CD4-positive, alpha-beta T cell treated with Interleukin-10 for 1 hour (primary cell): ENCODE measurements at places on chromosomes 7 and 10.
A peak's percentile ranks its signal among the peaks of the same experiment; 100 is the strongest.

GRCh38 chr10:3776796-3777571 is 8.0 kb downstream of the KLF6 start:
- peak; percentile 86 for DNase-seq

DNA sequence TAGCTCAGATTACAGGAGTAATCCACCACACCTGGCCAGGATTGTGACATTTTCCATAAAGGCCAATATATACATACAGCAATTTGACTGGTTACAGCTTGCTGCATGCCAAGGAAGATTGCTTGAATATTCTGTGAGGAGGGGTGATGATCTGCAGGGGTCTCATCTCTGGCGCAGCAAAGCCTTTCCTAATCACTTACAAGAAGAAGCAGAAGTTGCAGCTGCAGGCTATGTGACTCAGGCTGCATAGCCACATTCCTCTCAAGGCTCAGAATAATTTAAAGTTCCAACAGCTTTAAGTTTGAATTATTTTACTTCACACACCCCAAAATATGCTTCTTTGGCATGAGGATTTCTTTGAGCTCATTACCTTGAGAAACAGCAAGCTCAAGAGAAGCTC is 11.4 kb upstream of the RASGEF1A start:
- DNase-seq, result no peak

DNA sequence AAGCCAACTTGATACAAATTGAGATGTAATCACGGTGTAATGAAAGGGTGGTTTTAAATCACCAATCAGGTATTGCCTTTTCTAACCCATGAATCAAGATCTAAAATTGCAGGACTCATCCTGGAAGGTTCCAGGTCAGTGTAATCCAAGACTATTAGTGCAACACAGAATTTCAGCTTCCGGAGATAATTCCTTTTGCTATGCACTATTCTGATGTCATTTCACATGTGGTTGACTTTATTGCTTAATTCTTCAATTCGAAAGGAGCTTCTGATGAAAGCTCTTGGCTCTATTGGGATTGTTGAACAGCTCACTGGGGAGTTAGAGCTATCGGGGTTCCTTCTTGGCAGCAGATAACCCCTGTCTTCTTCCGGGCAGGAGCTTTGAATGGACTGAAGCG is 147.4 kb upstream of the INSYN2A start:
- DNase-seq, result no peak

GRCh38 chr10:63707254-63707910 is 186.2 kb downstream of the REEP3 start:
- DNase-seq, result peak; percentile 7

DNA sequence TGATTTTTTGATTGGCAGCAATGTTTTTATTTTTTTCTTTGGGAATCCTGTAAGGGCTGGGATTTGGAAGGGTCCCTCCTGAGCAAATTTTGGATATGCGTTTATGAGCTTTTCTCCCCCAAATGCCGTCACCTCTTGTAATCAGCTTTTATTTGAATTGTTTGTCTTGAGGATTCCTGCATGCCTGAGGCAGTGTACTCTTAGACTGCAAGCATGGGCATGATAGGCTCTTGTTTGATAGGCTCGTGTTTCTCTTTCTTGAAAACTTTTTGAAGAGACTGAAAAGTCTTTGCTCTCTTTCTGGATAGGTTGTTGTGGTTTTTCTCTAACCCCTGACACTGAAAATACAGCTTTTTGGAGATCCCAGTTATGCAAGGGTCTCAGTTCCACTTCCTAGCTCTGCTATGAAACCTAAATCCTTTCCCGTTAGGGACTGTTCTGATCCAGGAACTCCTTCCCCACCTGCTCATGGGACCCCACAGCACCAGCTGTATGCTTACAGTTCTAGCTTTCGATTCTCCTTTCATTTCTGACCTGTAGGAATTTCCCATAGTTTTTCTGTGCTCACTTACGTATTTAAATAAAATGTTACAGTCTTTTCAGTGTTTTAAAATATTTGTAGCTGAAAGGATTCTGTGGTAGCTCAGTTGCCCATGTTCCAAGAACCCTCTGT is 17.2 kb downstream of the TSPAN13 start:
- no peak for DNase-seq

GRCh38 chr7:64890761-64891362 is 12.2 kb upstream of the ZNF273 start:
- DNase-seq, result no peak

- no peak for DNase-seq
These were observed 424.9 kb upstream of the AUTS2 start for GRCh38 chr7:69173341-69173740.

DNA sequence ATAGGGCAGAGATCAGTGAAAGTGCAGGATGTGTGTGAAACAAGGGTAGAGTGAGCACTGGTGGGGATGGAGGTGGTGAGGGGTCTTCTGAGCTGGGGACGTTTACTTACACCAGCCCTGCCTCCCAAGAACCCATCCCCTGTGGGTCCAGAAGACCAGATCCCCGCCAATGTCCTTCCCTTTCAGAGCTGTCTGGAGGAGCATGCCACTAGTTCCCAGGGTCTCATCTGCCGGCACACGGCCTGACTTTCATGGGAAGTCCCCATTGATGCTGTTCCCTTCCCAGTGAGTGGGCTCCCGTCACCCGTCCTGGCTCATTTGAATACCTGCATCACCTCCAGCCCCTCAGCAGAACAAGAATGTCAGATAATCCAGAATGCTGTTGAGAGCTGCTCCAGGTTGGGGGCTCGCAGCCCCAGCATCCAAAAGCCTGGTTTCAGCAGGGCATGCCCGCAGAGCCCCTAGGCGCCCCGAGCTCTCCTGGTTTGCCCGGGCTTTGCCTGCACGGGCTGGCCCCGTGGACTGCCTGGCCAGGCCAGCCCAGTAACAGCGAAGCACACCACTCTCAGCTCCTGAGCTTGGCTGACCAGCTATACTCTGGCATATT is 246.7 kb downstream of the MGMT start:
- DNase-seq, result no peak

DNA sequence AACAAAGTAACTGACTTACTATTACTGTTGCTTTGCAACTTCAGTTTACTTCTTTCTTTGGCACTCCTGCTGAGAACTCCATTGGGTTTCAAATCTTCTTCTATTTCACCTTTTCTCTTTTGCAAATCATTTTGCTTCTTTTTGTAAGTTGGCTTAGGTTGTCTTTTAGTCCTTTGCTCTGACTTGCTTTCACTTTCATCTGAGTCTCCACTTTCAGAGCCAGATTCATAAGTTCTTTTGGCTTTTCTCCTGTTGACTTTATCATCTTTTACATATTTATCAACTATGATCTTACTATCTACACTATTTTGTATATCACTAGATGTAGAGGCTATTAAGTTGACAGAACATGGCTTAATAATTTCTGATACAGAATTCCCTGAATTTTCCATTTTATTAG is 73.4 kb downstream of the NRBF2 start:
- DNase-seq, result no peak

- DNase-seq, result no peak
These were observed 64.3 kb downstream of the STEAP1B start for GRCh38 chr7:22435720-22436119.

DNA sequence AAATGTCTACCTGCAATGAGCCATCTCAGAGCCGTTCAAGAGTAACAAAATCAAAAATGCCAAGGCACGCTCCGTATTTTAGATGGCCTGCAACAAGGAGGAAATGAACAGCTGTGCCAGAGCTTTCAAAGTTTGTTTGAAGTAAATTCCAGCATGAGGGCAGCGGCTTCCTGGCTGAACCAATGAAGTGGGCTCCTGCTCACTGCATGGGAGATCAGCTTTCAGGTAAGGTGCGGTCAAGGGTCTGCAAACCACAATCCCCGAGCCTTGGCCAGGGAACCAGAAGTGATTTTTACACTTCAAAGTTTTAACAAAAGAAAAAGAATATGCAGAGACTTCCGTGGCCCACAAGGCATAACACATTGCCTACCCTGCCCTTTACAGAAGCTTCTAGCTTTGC is 120.6 kb downstream of the DIP2C start:
- no peak for DNase-seq
